ENCODE measurements at places on chromosomes 3 and 15.

DNA sequence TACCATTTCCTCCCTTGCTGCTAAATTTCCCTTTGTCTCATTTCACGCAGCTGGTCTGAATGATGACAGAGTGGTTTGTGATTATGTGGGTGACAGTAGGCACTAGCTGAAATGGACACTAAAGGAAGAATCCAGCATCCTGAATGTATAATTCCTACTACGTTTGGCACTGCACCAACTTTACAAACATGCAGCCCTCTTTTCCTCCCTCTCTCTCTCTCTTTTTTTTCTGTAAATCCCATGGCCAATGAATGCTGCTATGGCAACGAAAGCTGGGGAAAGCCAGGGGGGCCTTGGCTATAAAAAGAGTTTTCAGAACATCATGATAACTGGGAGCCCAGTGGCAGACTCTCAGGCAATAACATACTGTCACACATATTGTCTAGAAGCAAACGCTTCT lies 367.2 kb upstream of the AGTR1 start:
- no peak for DNase-seq

DNA sequence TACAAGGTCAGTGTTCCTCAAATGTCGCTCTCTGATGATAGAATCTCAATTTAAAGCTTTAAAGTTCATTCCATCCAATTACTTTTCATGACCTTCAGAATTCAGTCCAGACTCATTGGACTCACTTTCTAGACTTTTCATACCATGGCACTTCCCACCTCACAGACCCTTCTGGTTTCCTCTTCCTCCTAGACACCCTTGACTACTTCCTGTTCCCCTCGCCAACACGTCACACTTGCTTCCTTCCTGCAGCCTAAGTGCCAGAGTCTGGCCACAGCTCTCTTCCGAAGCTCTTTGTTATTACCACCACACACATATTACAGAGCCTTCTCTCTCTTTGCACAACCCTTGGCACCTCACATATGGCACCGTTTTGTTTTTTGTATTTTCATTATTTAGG lies 59.1 kb upstream of the UMPS start:
- no peak for DNase-seq

- no peak for DNase-seq
Observed at GRCh38 chr3:73604451-73604850, 20.3 kb downstream of the PDZRN3 start.

DNA sequence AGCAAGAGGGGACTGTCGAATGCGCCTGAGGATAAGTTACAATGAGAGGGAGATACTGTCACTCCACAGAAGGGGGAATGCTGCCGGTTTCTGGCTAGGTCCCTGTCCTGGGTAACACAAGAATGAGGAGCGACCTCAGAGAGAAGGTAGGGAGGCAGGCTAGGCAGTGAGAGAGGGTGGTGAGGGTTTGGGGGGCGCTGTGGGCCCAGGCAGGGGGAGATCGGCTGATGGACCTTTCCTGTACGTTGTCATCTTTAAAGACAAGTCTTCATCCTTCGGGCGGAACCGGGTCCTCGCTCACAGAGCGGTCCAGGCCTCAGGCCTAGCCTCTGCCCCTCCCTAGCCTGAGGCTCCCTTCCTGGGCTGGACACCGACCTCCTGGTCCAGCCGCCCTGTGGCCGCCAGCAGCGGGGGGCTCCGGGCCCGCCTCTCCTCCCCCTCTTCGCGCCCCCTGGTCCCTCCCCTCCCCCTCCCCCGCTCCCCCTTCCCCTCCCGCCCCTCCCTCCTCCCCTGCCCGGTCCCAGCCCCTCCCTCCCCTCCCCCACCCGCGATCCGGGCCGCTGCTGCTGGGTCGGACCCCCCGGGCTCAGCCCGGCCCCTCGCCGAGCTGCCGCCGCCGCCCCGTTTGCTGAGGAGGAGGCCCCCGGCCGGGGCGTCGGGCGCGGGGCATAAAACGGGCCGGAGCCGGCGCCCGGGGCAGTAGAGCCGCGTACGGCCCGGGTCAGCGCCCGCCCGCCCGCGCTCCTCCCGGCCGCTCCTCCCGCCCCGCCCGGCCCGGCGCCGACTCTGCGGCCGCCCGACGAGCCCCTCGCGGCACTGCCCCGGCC lies at the start of gene CHRD:
Gene CHRD, plus strand, starts transcription at position 697 of the 827 bp plus-strand sequence. CDS start 265 bp downstream, outside the sequence.
- DNase-seq: no peak

- no peak for DNase-seq
Observed at GRCh38 chr3:126419886-126420786, 25.4 kb downstream of the CFAP100 start.

DNA sequence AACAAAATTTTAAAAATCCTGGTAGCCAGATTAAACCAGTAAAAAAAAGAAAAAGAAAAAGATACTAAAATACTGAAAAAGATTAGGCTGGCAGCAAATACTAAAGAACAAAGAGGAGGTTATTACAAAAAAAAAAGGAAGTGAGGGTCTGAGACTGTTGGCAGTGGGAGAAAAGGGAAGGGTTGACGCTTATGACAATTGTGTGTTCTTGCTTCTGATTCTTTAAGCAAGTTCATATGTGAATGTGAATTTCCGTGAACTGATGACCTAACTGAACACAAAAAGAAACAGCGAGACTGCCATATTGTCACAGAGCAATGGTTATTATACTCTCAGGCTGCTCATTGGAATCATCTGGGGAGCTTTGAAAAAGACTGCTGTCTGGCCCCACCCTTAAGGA lies 56.5 kb downstream of the ATP13A4 start:
- no peak for DNase-seq

DNA sequence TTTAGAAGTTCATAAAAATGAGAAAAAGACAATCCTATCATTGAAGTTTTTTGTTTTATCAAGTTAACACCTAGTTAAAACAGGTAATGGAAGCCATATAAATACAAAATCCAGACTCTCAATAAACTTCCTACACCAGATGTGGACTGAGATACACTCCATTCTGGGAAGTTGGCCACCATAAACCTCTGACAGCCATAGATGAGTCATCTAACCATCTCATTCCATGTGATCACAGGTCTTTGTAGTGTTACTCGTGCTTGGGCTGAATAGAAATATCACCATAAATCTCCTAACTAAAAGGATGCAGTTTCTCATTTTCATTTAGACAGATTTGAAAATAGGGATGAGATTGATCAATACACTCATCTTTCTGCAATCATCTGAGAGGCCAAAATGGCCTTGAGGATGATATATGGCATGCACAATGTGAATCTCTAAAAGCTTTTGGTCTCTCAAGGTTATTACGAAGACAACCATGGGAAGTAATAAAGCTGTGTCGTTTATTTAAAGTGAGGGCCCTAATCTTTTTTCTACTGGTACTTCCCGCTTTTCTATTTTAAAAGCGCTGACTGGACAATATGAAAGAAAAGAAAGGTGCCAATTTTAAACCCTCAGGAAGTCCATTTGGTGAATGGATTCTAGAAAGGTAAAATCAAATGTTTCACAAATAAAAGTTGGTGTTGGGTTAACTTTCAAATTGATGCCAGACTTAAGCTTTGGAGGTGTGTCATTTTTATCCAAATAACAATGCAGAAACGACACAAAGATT lies 155.5 kb downstream of the POLR2M start:
- no peak for DNase-seq

- no peak for DNase-seq
Observed at GRCh38 chr15:59322056-59322759, 50.5 kb downstream of the MYO1E start.

DNA sequence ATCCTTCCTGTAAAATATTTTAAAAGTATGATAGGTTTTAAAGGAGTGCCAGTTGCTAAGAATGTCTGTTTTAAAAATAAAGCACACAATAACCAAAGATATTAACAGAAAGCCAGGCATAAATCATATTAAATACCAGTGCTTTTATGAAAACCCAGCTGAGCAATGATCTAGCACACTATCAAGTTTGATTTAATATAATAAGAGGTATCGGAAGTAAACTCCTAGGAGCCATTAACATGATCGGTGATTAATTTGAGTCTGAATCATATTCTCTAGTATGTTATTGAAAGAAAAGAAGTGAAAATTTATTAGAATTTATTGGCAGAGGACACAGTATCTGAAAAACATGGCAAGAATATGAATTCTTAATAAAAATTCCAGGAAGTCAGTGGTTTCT lies 91.7 kb downstream of the SPATA16 start:
- DNase-seq: no peak

GRCh38 chr3:36923523-36923943 lies 21.3 kb downstream of the TRANK1 start:
- DNase-seq: no peak

DNA sequence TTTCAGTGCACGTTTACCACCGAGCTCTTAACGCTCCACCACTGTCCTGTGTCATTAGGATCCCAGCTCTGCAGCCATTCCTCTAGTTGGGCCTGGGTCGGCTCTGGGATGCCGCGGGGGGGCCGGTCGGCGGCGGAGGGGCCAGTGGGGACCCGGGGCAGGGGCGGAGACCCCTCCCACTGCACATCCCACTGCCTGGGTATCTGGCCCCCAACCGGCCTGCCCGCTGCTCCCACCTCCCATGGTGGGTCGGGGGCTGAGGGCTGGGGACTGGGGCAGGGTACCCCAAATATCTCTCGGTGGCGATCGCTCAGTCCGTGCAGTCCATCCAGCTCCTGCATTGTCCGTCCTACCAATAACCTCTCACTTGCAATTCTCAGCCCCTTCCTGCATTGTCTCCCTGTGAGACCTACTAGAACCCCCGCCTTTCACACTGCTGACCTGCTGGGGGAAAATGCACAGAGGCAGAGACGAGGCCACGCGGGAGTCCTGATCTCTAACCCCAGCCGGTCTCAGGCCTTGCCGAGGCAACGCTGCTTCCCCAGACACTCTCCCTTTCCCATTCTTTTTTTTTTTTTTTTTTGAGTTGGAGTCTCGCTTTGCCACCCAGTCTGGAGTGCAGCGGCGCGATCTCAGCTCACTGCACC lies 24.0 kb upstream of the MUC20 start:
- no peak for DNase-seq

DNA sequence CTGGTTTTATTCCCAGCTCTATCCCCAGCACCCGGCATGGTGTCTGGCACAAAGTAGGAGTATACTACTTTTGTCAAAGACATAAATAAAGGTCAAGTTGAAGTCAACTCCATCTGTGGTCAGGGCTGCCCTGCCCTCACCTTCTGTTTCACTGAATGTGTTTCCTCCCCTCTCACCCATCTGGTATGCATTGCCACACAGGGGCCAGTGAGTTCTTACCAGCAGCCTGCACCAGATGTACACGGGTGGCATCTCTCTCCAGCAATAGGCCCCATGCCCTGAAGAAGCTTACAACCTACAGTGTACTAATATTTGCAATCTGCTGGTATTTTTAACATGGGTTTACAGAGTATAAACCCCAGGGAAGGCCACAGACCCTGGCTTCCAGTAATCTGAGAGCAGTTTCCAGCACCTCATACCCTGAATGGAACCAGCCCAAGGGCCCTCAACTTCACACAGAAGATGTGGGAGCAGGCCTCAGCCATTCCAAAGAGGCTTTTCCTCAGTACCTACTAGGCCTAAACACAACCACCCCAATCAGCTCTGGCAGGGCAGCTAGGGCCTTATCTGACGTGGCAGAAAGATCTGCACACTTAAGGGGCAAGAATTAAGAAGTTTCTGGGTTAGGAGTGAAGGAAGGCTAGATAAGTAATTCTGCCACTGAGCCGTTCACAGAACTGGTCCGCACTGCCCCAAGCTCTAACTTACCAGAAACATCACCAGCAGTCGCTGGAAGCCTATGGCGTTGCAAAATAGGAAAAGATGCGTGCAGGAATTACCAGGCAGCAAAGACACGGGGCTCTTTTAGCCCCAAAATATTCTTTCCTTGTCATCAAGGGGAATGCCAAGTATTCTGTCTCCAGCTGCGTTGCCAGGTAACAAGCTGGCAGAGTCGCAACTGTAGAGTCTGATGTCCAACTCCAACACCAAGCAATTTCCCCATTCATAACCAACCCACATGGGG lies 2.1 kb downstream of the IDH2 start:
- DNase-seq: no peak
